ENCODE measurements at places on chromosomes 3 and 15.

GRCh38 chr3:71582036-71582611, 1.4 kb downstream of the FOXP1 start:
- DNase-seq, result no peak

- no peak for DNase-seq
Measured at GRCh38 chr15:82531496-82532382, 8.5 kb downstream of the RPS17 start.

GRCh38 chr3:195238586-195239118, 32.3 kb downstream of the XXYLT1 start:
- no peak for DNase-seq

DNA sequence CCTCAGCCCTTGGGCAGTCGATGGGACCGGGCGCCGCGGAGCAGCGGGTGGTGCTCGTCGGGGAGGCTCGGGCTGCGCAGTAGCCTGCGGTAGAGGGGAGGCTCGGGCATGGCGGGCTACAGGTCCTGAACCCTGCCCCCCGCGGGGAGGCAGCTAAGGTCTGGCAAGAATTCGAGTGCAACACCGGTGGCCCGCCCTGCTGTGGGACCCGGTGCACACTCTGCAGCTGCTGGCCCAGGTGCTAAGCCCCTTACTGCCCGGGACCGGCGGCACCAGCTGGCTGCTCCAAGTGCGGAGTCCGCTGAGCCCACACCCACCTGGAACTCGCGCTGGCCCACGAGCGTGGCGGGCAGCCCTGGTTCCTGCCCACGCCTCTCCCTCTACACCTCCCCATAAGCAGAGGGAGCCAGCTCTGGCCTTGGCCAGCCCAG, 377.7 kb upstream of the RBMS3 start:
- DNase-seq, result no peak

- DNase-seq, result no peak
Measured at GRCh38 chr15:69067296-69067695, 52.8 kb downstream of the NOX5 start.

- DNase-seq, result no peak
Measured at GRCh38 chr3:52534281-52535183, 875 bp upstream of the NT5DC2 start.

DNA sequence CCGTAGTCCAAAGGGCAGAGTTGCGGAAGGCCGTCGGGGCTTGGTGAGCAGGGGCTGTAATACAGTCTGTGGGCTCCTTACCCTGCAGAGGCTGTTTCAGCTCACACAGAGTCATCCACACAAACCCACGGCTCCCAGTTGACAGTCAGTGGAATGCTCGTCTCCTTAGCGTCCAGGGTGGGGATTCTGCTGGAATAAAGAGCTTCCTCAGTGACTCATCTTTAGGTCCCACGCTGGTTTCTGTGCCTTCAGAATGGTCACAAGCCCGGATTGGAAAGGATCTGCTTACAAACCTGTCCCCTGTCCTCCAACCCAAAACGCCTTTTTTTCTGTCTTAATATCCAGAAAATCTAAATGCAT, 201.3 kb upstream of the TPM1 start:
- DNase-seq, result no peak

DNA sequence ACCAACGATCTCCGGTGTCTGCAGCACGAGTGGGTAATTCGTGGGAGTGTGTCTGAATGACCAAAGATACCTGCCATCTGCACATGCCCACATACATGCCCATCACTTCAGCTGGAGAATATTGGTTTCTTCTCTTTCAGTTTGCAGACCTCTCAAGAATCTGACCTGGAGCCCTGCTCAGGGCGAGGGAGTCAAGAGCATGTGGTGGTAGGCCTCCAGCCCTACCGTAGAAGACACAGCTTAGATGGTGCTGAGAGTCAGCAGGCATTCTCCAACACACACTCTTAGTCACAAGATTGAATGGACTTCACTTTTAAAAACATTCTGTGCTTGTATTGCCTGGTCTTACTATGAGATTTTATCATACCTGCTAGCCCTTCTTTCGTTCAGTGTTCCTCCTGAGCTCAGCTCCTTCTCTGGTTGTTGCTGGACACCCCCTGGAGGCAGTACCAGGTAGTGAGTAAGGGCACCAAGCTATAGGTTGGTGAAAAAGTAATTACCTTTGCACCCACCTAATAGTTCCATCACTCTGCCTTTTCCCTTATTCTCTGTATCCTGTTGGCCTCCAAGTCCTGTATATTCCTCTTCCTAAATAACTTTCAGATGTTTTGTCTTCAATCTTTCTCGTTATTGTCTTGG, 252.0 kb downstream of the CACNA2D3 start:
- DNase-seq, result no peak

DNA sequence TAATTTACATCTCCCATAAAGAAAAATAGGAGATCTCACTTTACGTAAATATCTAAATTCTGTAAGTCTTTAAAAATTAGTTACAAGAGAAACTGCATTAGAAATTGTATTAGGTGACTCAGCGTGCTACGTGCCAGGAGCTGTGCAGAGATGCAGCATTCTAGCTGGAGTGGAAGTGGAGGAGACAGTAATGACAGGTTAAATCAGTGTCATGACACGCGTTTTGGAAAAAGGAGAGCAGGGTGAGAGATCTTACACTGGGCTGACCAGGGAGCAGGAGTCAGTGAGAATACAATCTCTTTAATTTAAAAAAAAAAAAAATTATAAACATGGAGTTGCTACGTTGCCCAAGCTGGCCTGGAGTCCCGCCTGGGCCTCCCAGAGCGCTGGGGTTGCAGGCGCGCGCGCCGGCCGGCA, 635 bp downstream of the TUBGCP5 start:
- no peak for DNase-seq

DNA sequence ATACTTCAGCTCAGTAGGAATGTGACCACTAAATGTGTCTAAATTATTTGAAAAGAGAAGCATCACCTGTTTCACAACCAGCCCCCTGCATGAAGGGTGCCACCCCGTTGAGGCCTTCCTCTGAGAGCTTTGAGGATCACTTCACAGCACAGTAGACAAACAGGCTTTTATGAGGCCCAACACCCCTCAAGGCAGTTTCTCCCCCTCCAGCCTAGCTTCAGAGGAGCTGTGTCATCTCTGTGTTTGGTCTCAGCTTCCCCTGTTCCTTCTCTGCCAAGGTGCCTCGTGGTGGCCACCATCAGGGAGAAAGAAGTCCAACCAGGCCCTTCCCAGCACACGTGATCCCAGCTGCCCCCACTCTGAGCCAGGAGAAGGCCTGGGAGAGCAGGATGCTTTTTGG, 21.6 kb upstream of the DUSP7 start:
- no peak for DNase-seq

DNA sequence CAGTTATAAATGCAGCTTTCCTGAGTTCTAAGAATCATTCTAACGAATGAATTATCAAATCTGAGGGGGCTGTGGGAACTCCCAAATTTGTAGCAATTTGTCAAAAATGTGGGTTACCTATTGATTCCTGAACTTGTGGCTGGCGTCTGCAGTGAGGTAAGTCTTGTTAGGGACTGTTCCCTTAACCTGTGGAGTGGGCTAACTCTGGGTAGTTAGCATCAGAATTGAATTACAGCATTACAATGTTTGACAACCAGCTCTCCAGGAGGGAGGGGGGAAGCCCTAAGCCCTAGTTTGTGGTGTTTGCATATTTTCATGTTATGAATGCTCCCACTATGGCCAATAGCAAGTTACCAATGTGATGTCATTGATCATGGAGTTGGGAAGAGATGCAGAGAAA, 65.9 kb upstream of the STT3B start:
- no peak for DNase-seq

Measured in stimulated activated CD8-positive, alpha-beta memory T cell treated with anti-CD3 and anti-CD28 coated beads, Interleukin-4, amount 100 ng/mL, for 1 hour (primary cell).